Natural killer cell (primary cell): ENCODE measurements at places on chromosomes 3 and 15.

GRCh38 chr3:22691407-22691806 is 511.7 kb upstream of the UBE2E2 start:
- no peak for DNase-seq

DNA sequence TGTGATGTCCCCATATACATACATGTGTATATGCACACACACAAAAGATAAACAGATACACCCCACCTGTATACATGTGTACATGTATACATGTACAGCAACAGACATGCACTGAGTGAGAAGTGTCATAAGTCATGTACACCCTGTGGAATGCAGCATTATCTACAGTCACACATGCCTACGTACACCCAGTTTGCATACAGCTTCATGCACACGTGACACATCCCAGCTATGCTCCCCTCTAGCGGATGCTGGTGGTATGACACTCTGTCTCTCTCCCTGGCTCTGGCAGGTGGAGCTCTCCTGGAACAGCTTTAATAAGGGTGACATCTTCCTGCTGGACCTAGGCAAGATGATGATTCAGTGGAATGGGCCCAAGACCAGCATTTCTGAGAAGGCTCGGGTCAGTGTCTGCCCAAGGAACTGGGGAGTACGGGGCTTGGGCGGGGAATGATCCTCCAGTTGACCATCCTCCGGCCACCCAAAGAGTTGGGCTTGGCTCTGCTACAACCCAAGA is 6.3 kb downstream of the VILL start:
- DNase-seq: peak; percentile 74

- no peak for DNase-seq
Measured at GRCh38 chr3:76570436-76571057, 469.4 kb upstream of the ROBO2 start.

DNA sequence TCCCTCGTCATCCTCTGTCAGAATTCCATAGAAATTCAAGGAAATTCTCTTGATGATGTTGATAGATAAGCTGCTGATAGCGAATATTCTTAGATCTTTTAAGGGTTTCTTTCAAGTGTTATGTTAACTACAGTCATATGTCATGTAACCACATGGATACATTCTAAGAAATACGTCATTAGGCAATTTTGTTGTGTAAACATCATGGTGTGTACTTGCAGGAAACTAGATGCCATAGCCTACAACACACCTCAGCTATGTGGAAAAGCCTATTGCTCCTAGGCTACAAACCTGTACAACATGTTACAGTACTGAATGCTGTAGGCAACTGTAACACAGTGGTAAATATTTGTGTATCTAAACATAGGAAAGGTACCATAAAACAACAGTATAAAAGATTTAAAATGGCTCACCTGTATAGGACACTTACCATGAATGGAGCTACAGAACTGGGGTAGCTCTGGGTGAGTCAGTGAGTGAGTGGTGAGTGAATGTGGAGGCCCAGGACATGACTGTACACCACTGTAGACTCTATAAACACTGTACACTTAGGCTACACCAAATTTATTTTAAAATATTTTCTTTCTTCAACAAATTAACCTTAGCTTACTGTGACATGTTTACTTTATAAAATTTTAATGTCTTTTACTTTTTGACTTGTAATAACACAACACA is 34.6 kb downstream of the GLDN start:
- no peak for DNase-seq

DNA sequence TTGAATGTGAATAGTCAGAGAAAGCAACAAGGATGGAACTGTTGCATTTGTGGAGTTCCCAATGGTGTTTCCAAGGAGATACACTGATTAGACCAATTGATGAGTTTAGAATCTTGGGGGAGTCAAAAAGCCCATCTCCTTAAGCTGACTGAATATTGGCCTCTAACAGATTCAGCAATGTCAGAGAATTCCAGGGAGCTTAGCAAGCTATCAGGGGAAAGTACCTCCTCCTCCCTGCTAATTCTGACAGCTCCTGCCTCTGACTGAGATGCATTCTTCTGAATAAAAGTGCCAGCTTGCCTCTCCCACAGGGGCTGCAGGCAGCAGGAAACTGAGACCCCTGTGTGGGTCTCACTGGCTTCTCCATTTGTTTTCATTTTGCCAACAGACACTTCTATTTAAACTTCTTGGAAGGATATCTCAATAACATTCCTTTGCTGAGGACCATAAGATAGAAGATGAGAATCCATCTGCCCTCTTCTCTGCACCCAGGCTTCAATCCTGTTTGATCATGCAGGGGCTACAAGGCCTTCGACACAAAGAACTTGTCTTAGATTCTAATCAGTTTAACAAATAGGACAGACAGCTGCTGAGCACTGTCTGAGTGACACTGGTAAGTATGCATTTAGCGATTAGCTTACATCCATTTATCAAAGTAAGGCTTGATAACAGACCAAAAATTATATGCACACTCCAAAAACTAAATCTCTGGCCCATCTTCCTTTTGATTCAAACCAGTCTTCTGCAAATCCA is 1080.8 kb downstream of the TUSC7 start:
- DNase-seq: no peak

DNA sequence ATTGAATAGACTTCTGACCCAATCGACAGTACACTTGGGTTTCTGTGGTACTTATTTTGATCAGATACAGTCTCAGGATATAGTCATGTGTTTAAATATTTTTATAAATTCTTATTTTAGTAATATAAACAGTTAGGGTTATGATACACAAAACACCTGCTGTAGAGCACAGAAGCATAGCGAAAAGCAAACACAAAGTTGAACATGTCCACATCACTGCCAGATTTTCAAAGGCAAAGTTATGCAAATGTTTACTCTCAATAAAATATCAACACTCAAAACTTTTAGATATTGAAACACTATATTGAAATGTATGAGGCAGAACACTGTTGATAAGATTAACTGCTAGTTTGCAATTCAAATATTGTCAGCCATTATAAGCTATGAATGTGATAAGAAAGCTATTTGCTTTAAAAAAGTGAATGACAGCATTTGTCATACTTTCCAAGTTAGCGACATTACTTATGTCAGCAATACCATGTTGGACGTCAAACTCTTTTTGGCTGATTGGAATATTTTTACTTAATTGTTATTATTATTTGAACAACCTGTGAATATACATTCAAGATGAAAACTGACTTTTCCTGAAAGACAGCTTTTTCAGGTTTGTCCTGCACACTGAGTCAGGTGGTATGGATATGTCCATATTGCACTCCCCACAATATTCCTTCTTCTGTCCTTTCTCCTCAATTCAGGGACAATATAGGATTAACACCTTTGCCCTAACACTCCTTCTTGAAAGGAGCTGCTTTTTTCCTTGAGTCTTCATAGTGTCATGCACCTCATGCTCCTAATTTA is 367.1 kb downstream of the EPHA3 start:
- no peak for DNase-seq

DNA sequence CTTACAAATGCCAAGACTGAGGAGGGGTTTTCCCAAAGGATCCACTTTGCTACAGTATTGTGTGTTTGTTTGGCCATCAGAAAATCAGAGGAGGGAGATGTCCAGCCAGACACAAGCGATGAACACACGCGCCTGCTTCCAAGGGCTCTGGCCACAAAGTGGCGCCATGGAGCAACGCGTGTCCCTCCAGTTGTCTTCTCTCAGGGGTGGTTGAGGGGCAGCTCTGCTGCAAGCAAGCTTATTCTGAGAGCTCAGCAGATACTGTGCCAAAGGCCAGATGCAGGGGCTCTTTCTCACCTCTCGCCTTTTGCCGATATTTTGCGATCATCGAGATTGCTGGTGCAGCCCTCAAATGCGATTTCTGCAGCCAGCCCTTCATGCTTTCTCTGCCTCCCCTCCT is 88.9 kb upstream of the OSBPL11 start:
- DNase-seq: no peak

DNA sequence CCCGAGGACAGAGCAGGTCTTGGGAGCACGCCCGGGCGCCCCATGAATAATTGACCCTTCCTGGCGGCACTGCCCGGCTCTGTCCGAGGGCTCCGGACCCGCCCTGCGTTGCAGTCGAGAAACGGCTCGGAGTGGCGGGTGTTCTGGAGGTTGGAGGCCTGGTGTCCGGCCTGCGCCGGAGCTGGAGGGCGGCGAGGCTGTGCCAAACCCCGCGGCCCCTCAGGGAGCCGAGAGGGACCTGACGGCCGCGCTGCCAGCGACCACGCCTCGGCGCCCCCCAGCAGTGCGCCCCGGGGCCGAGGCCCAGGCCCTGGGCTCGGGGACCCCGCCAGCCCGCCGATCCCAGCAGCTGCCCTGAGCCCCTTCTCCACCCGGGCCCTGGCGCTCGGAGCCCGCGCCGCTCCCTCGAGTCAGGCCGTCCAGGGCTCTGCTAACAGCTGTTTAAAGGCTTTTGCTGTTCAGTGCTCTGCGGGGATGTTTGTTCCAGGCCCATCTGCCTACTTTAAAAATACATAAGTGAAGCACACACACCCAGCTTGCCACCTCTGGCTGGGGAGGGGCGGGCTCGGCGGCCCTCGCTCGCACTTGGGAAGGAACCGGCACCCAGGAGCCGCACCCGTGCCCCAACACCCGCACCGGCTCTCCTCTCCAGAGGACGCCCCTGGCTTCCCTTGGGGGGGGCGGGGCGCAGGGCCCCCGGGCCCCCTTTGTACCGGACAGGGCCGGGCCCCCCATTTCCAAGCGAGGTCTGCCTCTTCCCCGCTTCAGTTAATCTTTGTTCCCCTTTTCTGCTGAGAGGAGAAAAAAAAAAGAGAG is 730 bp upstream of the ZNF710 start:
- peak; percentile 37 for DNase-seq

DNA sequence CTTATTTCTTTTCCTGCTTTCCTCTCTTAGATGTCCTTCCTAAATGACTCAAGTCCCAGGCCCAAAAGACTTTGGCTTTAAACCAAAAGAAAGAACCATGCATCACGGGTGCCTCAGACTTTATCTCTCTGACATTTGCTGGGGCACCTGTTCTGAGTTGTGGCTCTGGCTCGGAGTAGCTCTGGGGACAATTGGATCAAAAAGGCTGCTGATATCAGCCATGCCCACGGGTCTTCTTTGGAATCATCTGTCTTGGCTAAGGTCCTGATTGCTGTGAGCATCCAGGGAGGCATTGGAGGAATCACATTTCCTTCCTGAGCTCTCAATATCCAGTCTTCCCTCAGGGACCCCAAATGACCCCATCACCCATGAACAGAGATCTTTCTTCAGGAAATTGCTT is 59.9 kb downstream of the CLSTN2 start:
- DNase-seq: no peak

DNA sequence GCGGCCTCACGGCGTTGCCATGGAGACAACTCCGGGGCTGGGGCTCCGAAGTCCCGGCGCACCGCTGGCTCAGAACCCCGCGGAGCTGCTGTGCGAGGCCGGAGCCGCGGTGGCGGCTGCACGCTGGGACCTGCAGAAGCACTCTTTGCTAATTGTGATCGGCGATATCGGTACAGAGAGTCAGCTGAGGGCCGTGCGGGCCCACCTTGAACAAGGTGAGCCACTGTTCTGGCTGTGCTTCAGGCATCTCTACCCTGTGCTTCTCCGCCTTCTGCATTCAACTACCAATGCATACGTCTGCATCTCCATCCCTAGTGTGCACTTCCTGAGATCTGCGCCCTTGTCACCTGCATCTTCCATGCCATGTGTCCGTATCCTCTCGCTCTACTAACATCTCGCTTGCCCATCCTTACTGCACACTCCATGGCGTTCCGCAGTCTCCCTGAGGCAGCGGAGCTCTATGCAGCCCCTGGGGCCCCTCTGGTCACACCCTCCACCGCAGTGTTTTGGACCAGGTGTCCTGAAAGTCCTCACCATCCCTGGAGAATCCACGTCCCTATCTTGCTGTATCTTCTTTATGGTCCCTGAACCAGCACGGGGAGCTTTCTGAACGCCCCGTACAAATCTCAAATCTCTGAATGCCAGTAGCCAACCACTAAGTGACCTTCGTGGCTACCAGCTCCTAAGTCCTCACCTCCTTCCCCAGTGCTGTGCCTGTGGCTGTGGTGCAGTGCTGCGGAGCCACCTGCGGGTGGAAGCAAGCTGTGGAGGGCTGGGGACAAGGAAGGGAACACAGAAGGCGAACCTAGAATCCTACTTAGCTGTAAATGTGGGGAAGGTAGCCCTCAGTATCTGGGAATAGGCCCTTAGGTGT is 6.2 kb upstream of the MAP1A start:
- peak; percentile 49 for DNase-seq

DNA sequence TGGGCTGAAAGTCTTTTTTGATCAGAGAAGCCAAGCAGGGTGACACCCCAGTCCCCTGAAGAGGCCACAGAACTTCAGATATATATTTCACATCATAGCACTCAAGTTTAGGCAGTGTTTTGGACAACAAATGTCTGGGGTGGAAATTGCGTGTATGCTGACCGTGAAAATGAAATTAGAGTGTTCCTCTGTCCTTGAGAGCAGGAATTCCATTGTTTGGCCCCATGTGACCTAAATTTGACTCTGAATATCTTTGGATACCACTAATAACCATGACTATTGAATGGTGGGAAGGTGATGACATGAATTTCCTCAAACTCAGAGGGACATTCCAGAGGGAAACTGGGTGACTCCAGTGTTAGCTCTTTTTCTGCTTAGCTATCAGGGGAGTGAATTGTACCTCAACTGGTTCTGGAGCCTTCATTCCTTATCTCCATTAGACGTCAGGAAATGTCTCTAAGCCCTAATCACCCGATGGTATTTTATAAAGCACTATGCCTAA is 263.5 kb upstream of the RASGRP1 start:
- DNase-seq: no peak

DNA sequence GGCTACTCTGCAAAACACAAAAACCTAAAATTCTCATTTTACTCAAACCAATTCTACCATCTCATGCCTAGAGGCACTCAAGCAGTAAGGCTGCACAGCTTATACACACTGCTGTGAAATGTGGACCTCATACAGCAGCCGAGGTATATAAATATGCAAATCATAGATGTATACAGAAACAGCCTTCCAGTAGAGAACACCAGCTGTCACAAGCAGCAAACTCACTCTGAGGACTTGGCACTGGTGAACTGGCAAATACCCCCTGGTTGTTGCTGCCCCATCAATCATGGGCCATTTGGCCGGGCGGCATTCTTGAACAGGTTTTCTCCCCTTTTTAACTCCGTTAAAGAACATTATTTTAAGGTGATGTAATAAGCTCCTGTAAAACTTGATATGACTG is 378.0 kb downstream of the LSAMP start:
- DNase-seq: no peak
